ENCODE measurements at places on chromosomes 4 and X.

DNA sequence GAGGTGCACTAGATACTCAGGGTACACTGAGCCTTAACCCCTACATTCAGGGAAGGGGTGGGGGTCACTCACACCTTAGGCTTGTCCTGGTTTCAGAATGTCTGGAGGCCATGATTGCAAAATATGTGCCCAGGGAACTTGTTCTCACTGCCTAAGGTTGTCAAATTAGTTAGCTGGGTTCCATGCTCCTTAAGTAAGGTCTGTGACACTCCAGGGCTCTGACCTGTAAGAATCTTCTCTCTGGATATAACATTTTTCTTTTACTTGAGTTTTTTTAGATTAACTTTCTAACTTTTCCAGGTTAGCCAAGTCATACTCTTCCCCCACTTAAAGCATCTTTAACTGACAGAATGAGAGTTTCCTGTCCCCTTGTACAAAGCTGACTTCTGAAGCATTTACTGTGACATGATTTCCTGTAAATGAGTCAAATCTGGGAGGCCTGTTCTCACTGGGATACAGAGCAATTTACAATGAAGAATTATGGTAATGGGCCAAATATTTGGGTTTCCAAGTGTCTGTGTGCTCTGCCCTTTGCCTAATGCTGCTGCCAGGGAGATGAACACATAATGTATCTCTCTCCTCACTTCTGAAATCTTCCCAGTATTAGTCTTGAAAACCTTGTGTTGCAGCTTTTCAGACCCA lies 101.7 kb downstream of the GATB start:
- DNase-seq: no peak

DNA sequence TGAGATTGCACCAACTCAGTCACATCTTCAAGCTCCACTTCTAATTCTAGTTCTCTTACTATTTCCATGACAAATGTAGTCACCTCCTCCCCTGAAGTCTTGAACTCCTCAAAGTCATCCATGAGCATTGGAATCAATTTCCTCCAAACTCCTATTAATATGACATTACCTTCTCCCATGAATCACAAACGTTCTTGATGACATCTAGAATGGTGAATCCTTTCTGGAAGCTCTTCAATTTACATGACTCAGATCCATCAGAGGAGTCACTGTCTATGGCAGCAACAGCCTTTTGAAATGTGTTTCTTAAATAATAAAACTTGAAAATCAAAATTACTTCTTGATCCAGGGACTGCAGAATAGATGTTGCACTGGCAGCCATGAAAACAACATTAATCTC lies 34.5 kb downstream of the GALNTL6 start:
- DNase-seq: no peak

- DNase-seq: no peak
These were observed 22.3 kb downstream of the TMEM31 start for GRCh38 chrX:103733017-103733416.

DNA sequence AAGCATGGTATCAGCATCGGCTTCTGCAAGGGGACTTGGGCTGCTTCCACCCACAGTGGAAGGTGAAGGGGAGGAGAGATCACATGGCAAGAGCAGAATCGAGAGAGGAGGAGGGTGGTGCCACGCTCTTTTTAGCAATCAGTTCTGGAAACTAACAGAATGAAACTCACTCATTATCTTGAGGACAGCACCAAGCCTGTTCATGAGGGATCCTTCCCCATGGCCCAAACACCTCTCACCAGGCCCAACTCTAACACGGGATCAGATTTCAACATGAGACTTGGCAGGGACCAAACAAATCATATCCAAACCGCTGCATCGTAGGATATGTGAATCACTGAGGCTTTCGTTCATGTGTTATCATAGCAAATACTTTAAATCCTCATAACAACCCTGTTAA lies 125.5 kb downstream of the GPC3 start:
- no peak for DNase-seq

DNA sequence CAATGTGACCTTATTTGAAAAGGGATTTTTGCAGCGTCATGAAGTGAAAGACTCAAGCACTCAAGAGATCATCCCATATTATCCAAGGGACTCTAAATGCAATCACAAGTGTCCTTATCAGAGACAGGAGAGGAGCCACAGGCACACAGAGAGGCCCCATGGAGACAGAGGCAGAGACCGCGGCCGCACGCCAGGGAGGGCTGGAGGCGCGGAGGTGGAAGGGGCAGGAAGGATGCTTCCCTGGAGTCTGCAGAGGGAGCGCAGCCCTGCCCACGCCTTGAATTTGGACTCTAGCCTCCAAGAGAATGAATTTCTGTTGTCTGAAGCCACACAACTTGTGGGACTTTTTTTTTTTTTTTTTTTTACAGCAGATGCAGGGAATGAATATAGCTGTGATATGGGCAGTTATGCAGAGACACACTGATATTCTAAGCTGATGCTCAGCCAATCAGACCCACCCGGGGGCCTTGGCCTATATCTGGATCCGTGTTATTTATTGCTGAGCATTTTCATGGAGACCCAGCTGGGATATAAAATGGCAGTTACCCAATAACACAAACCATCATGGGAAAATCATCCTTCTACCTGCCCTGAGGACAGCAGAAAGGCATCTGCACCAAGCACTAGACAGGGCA lies 244.8 kb upstream of the PSAPL1 start:
- no peak for DNase-seq

DNA sequence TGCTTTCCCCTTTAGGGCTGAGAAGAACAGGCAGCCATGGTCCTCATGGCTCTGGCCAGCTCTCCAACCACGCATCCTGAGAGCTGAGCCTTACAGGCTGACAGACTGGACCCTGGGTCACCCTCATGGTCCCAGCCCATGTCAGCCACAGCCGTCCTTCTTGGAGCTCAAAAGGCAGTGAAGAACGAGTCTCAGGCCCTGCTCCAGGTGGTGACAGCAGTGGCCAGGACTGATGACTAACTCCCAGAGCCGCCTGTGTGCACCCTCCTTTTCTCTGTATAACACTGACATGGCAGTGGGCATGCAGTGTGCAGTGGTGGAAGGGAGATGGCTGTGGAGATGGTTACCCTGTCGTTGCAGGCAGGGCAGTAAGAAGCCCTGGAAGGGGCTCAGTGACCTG lies 10.3 kb upstream of the DUSP9 start:
- no peak for DNase-seq

DNA sequence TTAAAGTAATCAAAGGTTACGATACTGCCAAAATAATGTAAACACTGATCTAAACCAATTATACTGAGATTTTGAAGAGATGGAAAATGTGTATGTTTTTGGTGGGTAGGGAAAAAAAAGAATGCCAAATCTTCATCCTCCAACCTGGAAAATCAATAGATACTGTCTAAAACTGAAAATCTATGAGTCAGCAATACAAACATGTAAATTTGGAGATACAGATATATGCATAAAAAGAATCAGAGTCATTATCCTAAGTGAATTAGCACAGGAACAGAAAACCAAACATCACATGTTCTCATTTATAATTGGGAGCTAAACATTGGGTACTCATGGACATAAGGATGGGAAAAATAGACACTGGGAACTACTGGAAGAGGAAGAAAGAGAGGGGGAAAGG lies 197.4 kb upstream of the TRPC5 start:
- no peak for DNase-seq

GRCh38 chr4:113436360-113436759 lies 325.2 kb downstream of the CAMK2D start:
- no peak for DNase-seq

- no peak for DNase-seq
These were observed 128.1 kb downstream of the KDM6A start for GRCh38 chrX:45001048-45001447.

GRCh38 chr4:178415925-178416324 lies 973.7 kb upstream of the AGA start:
- no peak for DNase-seq

DNA sequence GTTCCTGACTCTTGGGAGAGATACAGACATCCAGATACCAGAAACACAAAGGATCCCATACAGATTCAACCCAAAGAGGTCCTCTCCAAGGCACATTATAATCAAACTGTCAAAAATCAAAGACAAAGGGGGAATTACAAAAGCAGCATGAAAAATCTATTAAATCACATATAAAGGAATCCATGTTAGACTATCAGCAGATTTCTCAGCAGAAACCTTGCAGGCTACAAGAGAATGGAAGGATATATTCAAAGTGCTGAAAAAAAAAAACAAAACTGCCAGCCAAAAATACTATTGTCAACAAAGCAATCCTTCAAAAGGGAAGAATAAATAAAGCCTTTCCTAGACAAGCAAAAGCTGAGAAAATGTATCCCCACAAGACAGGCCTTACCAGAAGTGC lies 14.8 kb upstream of the ADGRL3 start:
- DNase-seq: no peak

- no peak for DNase-seq
These were observed 782.1 kb downstream of the RAPGEF2 start for GRCh38 chr4:159884989-159885388.

DNA sequence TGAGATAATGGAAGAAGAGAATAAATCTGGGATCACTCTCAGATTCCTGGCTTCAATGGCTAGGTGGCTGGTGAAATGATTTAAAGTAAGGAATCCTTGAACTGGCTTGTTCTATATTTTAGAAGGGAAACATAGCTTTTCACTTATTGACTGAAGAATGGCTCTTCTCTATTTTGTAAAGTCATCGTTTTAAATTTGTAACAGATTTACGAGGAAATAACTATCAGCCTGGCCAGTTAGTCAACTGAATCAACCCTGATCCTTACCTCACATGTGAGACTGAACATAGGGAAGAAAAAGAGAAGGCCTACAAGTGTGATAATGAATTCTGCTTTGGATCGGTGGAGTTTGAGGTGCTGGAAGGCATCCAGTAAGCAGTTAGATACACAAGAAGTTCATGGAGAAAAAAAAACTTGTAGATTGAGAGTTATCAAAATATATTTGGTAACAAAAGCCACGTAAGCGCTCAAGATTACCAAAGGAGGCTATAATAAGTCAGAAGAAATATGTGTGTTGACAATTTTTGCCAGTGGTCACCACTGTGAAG lies 12.0 kb downstream of the AREG start:
- no peak for DNase-seq

- no peak for DNase-seq
These were observed 73.0 kb upstream of the NR3C2 start for GRCh38 chr4:148515248-148515647.

GRCh38 chrX:25726539-25726938 lies 411.6 kb upstream of the MAGEB18 start:
- no peak for DNase-seq

Measured in effector CD4-positive, alpha-beta T cell (primary cell).